GM12892 (cell line): ENCODE measurements at places on chromosomes 3 and 15.
A peak's percentile ranks its signal among the peaks of the same experiment; 100 is the strongest.

- no peak for DNase-seq
Measured at GRCh38 chr3:49568965-49569364, 14.7 kb downstream of the BSN start.

DNA sequence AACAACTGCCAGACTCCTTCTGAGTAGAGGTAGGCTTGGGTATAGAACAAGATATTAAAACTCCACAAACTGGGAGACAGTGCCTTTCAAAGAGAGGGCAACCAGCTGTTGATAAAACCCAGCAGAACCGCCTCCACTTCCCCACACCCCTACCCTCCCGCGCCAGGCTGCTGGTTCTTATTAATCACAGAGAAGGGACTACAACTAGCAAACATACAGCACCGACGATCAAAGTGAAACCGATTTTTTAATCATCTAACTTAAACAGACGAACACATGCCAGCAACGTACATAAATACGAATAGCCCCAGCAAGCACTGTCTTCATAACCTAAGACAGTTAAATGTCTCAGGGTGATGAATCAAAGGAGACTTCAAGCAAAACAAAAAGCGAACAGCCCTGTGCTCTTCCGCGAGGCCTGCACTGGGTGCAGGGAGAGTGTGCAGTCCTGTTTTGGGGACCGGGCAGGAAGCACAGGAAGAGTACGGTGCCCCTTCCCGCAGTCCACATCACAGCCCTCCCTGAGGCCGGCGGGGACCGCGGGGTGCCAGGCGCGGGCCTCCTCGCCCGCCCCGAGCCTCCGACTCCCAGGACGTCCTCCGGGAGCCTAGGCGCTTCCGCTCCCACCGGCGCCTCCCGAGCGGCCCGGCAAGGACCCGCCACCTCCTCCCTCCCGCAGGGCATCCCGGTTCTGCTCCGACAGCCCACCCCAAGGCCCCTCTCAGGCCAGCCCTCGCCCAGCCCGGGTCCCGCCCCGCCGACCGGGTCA, 75.1 kb upstream of the VGLL4 start:
- DNase-seq: peak; percentile 28

- DNase-seq: no peak
Measured at GRCh38 chr3:16927485-16927884, 42.7 kb downstream of the PLCL2 start.

DNA sequence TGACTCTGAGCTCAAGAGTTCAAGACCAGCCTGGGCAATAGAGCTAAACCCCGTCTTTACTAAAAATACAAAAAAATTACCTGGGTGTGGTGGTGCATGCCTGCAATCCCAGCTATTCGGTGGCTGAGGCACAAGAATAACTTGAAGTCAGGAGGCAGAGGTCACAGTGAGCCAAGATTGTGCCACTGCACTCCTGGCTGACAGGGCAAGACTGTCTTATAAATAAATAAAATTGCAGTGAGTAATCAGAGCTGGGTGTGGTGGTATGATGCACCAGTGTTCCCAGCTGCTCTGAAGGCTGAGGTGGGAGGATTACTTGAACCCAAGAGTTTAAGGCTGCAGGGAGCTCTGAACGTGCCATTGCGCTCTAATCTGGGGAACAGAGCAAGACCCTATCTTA, 55.9 kb upstream of the GCNT3 start:
- no peak for DNase-seq

DNA sequence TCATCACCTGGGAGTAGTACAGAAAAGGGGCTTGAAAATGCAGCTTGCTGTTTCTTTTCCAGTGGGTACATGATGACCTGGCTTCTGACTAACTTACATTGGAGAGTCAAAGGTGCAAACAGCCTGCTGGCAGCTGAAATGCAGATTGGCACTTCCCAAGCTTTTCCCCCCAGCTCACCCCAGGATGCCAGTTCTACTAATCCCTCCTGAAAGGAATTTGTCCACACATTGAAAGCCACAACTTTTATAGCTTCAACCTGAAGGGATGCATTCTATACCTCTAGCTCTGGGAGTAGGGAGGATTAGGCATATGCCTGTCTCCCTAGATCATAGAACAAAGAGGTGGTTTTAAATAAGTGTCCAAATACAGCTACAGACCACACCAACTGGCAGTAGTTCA, 281.7 kb downstream of the EFHB start:
- DNase-seq: no peak

DNA sequence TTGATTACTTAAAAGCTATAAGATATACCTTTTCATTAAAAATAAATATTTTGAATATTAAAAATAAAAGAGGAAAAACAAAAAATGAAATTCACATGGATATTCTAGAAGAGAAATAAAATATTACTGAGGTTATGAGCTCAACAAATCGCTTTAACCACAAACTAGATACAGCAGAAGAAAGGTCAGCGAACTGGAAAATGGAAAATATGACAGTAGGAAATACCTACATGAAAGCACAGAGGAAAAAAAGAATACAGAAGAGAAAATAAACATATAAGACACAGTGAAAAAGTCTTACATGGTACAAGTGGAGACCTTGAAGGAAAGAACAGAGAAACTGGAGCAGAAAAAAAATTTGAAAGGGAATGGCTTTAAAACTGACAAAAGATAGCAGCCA, 33.2 kb downstream of the SCAPER start:
- no peak for DNase-seq

DNA sequence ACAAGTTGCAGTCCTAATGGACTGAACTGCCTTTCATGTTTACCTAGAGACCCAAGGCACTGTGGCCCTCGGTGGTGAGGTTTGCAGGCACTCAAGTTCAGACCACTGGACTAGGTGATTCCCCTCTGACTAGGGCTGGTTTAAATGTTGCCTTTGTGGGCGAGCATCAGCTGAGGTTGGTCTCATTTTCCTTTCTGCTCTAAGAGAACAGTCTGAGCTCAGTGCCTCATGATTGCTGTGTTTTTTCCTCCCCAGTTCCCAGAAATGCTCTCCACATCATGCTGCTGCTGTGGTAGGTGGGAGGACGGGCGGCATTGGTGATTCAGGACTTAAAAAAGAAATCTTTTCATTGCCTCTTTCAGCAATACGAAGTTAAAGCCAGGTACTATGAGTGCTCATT, 237.2 kb downstream of the MBNL1 start:
- DNase-seq: no peak

DNA sequence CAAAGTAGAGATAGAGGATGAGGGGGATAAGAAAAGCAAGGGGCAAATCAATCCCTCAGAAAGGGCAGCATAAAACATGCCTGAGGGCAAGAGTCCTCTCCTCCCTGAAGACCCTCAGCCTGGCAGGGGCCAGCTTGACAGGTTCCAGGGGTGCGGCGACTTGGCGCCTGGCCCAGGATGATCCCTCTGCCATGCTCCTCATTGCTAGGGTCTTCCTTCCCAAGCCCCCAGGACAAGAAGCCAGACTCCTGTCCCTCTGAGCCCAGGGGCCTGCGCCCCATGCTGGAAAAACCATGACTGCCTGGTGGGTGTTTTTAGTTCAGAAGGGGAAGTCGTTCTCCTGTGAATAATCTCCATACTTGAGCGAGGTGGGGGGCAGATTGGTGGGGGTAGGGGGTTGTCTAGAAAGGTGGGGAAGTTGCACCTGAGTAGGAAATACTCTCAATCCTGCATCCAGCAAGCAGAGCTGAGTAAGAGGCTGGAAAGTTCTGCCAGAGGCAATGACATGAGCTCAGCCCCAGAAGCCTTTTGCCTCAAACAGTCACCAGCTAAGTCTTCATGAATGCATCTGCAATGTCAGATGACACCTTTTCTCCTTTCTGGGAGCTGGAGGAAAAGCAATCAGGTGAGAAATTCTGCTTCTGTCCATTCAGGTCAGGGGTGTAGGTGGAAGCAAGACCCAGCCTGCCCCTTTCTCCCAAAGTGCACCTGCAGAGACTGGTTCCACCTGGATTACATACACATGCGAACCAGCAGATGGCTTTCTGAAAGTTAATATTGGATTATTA, 18.3 kb downstream of the SLC12A8 start:
- DNase-seq: no peak

DNA sequence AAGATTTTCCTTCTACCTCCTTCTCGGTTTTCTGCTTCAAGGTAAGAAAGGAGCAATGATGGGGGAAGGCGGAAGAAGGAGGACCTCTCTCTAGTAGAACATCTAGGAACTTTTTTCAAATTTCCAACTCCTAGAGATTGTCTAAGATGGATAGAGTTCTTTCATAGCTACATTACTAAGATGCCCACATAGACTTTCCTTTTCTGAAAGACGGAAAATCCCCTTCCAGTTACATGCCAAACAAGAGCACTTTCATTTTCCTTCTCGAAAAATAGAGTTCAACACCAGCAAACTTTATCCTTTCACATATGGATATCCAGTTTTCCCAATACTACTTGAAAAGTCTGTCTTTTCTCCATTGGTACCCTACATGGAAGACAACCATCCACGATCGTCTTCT, 692 bp downstream of the HTR3E start:
- DNase-seq: no peak

GRCh38 chr15:67968564-67968963, 85.6 kb upstream of the PIAS1 start:
- DNase-seq: no peak

- no peak for DNase-seq
Measured at GRCh38 chr3:124791142-124791541, 60.9 kb downstream of the UMPS start.

DNA sequence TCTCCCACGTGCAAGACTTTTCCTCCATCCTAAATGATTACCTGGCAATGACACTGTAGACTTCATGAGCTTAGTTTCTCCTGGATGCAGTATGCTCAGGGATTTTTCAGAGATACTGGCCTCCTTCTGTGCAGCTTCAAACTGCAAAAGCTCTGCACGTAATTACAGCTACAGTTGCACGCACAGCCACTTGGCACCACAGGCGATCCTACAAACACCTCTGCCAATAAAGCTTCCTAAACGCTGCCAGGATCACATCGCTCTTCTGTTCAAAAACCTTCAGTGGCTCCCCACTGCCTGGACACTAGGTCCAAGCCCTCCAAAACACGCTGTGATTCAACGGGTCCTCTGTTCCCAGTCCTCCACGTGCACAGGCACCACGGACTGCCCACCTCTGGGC, 49.5 kb downstream of the NUP210 start:
- no peak for DNase-seq

GRCh38 chr3:108907194-108907593, 46.5 kb downstream of the GUCA1C start:
- no peak for DNase-seq

DNA sequence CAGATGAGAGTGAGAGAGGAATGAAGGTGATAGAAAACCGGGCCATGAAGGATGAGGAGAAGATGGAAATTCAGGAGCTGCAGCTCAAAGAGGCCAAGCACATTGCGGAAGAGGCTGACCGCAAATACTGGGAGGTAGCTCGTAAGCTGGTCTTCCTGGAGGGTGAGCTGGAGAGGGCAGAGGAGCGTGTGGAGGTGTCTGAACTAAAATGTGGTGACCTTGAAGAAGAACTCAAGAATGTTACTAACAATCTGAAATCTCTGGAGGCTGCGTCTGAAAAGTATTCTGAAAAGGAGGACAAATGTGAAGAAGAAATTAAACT, 88.9 kb downstream of the EOMES start:
- no peak for DNase-seq

DNA sequence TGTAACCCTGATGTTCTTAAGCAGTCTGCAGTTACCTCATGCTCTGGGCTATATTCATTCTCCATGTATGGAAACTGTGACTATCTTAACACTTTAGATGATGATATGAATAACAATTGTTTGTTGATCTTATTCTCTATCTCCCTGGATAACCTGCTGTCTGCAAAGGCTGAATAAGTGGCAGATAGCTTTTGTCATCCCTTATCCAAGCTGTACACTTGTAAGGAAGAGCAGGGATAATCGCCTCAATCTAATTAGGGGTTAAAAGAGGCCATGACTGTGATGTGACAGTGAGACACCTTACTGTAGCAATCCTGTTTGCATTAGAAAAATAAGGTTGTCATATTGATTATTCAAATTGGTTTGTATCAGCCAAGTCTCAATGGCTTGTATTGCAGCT, 123.9 kb downstream of the RSRC1 start:
- no peak for DNase-seq

- no peak for DNase-seq
Measured at GRCh38 chr3:98592345-98592935, 971 bp downstream of the CPOX start.

DNA sequence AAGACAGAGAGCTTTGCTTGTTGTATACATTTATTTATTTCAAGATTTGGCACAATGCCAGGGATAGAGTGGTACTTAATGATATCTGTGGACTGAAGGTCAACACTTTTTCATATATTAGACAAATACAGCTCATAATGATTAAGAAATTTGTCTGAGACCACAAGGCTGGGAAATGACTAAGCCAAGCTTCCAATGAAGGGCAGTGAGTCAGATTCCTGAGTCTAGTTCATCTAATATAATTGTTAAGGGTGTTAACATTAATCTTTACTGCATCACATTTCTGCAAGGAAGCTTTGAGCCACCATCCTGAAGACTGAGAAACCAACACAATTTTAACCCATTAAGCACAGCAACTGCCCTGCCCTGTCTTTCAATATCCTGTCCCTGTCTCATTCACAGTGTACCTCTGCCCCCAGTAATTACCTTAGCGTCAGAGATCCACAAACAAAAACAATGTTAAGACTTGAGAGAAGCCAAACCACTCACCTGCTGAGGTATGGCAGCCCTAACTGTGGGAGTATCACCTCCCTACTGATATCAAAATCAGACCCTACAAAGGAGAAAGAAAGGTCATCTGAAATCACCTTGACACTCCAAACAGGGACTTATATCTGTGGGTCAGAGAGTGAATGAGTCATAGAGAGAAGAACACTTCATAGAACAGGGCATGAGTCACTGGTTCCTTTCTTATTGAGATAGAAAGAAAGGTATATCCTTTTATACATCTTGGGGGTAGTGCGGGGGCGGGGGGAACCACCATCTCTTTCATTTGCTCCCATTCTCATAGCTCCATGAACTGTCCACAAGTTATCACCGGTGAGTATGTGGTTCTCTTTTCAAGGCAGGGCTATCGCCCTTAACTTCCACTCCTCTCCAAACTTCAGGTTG, 74.7 kb downstream of the MAGI1 start:
- DNase-seq: peak; percentile 27

- DNase-seq: no peak
Measured at GRCh38 chr15:101088271-101088670, 163.6 kb downstream of the CHSY1 start.

DNA sequence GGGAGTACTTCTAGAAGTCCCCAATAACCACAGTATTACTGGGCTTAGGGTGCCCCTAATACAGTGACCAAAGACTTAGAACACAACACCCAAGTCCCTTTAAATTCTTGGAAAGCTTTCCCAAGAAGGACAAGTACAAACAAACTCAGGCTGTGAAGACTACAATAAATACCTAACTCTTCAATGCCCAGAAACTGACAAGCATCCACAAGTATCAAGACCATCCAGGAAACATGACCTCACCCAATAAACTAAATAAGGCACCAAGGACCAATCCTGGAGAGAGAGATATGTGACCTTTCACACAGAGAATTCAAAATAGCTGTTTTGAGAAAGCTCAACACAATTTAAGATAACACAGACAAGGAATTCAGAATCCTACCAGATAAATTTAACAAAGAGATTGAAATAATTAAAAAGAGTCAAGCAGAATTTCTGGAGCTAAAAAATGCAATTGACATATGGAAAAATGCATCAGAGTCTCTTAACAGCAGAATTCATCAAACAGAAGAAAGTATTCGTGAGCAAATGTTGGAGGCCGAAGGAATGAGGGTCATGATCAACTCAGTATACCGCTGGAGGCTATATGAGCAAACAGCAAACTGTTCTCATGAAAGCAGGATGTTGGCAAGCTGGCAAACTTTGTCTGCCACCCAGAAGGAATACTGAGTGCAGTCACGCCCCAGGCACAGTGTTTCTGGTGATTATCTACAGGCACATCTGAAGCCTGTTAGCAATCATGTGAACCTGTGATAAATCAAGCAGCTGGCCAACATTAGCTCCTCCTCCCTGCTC, 87.0 kb upstream of the NECTIN3 start:
- no peak for DNase-seq

- DNase-seq: no peak
Measured at GRCh38 chr3:131801566-131801965, 233.2 kb downstream of the CPNE4 start.
